ENCODE measurements at places on chromosomes 6 and 20.

- peak; percentile 69 for DNase-seq
Observed at GRCh38 chr6:138287144-138287955, 69.1 kb upstream of the PBOV1 start.

DNA sequence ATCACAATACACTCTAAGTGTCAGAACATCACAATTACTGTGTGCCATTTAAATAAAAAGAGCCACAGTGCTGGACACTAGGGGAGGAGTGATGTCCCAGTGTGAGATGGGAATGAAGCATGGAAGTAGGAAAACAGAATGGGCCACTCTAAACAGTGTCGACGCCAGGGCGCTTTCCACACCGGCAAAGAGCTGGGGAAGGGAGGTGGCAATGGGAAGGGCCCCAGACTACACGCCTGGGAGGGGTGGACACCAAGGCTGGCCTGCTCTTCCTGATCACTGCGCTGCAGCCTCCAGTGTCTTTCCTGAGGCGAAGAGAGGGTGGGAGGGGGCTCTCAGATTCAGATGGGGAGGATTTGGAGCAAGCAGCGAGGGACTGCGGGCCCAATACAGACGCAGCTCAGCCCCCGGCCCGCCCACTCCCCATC lies 75.9 kb downstream of the ERMARD start:
- DNase-seq: no peak

DNA sequence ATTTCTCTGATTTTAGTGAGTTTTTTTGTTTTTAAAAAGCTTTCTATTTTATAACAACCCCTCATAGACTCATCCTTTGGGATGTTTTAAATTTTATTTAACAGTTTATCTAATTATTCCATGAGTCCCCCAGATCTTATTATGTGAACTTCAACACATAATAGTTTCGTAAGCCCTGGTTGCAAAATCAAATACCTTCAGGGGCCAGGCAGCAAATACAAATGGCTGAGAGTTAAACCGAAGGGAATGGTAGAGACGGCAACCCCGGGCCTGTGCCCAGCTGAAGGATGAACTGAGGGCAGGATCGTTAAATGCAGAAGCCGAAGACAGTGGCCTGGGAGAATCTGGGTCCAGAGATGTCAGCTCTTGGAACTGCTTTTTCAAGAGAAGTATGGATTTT lies 88.4 kb downstream of the RTN4IP1 start:
- no peak for DNase-seq

DNA sequence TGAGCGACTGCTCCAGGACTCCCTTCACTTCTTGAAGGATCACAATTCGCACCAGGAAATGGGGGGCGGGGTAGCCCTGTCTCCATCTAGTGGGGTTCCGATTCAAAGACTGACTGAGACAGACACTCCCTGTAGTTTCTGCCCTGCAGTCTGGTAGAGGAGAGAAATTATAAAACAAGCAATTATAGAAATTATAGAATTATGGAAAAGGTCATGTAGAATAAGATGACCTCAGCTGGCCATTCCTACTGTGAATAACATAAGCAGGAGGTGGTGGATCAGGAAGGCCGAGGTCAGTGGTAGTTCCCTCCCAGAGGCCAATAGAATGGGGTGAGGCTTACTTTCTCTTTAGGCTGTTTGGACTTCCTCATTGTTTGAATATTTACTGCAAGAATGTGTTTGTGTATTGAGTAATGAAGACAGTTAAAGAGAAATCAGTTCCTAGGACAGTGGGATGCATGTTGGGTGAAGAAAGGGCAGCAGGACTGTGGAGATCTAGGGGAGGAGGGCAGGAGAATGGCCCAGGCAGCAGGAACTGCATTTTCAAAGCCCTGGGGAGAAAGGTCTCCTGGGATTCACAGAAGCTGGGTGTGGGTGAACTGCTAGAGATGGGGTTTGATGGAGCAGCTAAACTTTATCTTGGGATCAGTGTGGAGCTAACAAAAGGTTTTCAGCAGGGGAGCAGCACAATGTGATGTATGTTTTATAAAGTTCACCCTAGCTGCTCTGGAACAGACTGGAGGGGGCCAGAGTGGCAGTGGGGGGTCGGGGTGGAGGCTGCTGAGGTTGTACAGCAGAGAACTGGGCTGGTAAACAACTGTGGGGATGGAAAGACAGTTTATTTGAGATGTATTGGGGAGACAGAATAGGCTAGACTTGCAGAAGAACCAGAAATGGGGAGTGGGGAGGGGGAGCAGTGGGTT lies 2.1 kb downstream of the ZNF341 start:
- peak; percentile 73 for DNase-seq

Data from hepatocyte (in vitro differentiated cells).